ENCODE measurements at places on chromosomes 16 and 17.

DNA sequence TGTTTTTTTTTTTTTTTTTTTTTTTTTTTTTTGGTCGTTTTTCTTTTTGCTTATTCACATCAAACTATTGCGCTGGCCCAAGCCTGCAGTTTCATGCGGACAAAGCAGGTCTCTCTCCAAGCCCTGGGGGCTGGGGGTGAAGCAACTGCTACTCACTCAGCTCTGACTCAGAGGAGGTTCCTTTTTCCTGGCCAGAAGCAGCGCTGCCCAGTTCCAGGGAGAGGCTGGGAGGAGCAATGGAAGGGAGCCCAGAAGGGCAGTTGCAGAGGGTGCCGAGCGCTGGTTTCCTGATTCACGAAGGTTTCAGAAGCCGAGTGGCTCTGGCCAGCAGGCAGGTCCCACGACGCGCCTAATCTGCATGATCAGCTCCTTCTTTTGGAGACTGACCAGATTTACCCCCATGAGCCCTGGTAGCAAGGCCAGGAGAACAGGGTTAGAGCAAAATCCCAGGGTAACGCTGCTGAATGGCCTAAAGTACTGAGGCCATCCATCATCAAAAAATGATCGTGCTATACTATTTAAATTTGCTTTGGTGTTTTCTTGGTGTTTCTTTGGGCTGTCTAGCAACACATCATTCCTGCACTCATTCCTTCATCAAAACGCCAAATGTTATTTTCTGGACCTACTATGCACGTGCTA, 144.7 kb upstream of the SOX9 start:
- DNase-seq: peak; percentile 93

DNA sequence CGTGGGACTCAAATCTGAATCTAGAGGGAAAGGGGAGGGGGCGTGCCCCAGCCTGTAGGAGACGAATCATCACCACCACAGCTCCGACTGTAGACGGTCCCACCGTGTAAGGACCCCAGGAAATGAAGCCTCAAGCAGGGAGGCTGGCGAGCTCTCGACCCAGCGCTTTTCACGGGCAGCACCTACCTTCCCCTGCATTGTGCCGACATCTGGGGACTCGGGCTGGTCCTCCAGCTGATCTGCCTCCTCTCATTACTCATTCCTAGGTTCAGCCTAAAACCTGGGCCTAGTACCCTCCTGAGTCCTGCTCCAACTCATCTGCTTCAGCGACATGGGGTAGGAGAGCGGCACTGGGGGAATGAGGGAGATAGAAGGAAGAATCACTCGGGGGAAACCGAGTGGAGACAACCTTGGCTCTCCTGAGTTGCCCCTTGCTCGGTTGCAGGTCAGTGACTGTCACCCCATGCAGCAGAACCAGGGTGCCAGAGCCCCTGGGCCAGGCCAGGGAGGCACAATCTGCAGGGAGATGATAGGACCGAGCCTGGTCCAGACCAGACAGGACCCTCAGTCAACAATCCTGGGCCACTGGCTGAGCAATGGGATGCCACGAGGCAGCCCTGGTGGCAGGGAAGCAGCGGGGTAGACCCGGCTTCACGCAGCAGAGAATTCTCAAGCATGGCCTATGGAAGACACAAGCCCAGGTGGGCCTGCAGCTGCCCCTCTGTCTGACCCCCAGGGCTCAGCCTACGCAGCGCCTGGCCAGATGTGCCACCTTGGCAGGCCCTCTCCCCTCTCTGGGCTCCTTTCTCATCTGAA, 833 bp upstream of the BCAR1 start:
- peak; percentile 64 for DNase-seq

GRCh38 chr17:33228548-33228947, 64.5 kb downstream of the ASIC2 start:
- no peak for DNase-seq

DNA sequence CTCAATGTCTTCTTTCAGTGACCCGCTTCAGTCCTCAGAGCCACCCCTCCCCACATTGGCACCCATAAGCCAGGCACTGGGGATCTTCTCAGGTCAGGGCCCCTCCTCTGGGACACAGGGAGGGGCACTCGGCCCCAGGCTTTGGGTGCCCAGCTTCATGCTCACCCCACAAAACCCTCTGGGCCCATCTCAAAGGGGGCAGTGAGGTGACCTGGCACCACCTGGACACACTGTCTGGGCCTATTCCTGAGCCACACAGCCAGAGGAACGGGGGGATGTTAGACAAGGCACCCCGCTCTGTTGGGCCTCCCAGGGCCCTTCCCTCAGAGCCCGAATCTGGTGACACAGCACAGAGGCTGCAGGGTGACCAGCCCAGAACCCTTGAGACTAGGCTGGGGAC, 36.1 kb downstream of the TNFRSF13B start:
- DNase-seq: peak; percentile 7

DNA sequence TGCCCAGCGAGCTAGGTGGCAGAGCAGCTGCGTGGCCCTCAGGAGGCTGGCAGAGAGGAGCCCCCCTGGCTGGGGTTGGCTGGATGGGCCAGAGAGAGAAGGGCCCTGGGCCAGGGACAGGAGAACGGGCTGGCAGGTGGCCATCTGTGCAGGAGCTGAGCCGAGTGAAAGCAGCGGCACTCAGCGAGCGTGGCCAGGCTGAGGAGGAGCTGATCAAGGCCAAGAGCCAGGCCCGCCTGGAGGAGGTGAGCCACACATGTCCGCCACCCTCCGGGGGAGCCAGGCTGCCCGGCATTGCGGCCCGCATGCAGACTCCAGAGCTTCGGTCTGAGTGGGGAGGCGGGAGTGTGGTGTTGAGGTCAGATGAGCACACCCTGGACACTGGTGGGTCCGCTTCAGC, 2.1 kb upstream of the RAC3 start:
- no peak for DNase-seq

- no peak for DNase-seq
These were observed 180.1 kb upstream of the SDK2 start for GRCh38 chr17:73824321-73824720.

- no peak for DNase-seq
These were observed 59.2 kb upstream of the TANC2 start for GRCh38 chr17:62906881-62907280.

GRCh38 chr17:46901291-46901690, 21.7 kb upstream of the GOSR2 start:
- DNase-seq: no peak

DNA sequence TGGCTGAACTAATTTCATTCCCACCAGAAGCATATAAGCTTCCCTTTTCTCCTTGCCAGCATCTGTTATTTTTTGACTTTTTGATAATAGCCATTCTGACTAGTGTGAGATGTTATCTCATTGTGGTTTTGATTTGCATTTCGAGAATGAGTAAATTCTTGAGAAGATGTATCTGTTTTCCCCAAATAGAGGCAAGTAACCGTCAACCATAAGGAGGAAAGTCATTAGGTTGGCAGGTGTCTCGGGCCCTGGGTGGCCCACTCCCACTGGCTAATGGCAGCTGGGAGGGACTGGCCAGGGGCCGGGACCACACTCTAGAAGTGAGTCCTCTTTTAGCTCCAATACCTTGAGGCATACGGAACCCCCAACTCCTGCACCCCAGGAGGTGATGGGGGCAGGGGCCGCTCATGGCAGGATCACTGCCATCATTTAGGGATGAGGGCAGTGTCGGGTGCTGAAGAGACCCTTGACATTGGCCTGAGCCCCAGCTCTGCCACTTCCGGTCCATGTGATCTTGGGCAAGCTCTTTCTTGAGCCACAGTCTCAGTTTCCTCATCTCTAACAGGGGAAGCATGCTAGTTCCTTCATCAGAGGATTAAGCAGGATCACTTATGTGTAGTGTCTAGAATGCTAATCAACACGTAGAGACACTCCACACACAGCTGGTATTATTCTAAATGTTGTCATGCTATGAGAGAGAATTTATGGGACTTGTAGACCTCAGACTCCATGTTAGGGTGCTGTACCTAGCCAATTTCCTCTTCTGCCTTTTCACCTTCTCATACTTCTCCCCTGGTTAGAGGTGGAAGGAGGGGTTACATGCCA, 44.3 kb downstream of the RGS9 start:
- DNase-seq: no peak

- no peak for DNase-seq
These were observed 161.5 kb downstream of the FTO start for GRCh38 chr16:53865494-53865863.

- peak; percentile 93 for DNase-seq
These were observed 13.9 kb upstream of the KIFC3 start for GRCh38 chr16:57815987-57816745.

DNA sequence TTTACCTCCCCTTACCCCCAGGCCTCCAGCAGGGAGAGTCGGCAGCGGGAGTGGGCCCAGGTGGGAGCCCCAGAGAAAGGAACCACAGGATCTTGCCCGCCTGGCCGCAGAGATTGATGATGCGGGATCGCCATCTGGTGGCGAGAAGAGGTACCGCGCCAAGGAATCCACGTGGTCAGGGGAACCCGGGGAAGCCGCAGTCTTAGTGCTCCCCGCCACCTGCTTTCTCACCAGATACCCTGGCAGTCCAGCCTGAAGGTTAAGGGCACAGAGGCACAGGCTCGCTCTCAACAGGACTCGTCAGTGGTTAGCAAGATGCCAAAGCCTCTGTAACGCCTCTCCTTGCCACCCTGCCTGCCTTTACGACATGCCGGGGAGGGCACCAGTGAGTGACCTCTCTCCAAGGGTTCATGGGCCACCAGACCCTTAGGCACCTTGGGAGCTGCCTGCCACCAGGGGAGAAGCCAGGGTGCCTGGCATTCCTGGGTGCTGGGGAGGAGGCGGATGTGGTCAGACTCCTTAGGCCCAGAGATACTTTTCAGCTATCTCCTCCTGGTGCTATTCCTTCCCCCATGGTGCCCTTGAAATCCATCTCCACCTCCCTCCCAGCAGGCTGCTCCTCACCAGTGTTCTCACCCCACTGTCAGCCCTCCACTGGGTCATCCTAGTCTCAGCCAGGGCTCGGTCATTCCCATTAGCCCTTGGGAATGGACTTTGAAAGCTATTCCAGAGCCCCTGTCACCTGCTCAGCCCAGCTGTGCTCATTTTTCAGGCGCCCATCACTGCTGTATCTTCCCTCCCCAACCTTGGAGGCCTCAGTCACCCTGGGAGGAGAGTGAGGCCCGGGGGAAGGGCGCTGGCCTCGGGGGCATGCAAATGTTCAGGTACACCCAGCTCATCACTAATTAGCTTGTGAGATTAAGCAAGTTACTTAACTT, 5.5 kb upstream of the RHBDF2 start:
- DNase-seq: peak; percentile 89

DNA sequence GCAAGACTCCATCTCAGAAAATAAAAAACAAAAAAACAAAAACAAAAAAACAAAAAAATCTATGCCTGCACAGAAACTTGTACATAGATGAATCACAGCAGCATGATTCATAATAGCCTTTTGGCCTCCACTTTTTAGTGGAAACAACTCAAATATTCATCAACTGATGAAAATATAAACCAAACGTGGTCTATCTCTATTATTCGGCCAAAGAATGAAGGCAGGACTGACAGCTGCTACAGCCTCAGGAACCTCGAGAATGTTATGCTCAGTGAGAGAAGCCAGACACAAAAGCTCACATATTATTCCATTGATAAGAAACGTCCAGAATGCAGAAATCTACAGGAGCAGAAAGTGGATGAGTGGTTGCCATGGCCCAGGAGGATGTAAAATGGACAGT, 19.8 kb downstream of the PPL start:
- no peak for DNase-seq

GRCh38 chr17:9612006-9612405, 33.3 kb upstream of the USP43 start:
- DNase-seq: no peak

DNA sequence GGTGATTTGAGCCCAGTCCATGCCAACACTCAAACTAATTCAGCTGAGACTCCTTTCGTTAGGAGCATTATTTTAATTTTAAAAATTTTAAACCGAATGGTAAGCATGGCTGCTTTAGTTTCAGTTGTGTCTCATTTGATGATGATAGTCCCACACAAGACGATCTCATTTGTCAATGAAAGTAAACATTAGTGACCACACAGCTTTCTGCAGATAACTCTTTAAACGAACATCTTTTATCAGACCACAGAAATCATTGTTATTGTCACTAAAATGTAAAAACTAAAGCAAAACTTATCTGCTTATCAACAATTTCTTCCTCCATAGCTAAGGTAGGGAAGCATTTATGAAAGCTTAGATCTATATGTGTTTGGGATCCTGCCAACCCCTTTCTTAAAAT, 382.2 kb downstream of the ZFHX3 start:
- no peak for DNase-seq

- DNase-seq: no peak
These were observed 5.7 kb downstream of the WSCD1 start for GRCh38 chr17:6075845-6076244.

DNA sequence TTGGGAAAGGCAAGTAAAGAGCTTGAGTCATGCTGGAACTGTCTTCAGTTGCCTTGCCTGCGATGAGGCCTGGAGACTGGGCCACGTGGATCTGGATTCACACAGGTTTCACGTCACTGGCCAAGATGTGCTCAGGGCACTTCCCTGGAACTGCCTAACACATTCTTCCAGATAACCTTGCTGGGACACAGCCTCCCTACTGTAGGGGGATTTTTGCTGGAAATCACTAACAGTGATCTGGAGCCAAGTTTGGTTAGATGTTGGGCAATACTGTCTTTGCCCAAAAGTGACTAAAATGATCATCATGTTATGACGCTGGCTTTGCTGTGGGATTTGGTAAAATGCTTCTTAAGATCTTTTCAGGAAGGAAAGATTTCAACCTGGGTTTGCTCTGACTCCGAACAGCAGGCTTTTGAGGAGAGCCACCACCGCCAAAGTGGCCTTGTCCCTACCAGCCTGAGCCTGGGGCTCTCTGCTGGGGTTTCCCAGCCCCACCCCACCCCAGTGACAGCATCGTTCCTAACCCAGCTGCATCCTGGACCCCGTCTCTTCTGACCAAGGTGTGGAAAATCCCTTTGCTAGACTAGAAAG, 14.7 kb downstream of the C1QTNF1 start:
- peak; percentile 84 for DNase-seq

GRCh38 chr17:39618956-39619785, 7.6 kb upstream of the PPP1R1B start:
- DNase-seq: no peak

DNA sequence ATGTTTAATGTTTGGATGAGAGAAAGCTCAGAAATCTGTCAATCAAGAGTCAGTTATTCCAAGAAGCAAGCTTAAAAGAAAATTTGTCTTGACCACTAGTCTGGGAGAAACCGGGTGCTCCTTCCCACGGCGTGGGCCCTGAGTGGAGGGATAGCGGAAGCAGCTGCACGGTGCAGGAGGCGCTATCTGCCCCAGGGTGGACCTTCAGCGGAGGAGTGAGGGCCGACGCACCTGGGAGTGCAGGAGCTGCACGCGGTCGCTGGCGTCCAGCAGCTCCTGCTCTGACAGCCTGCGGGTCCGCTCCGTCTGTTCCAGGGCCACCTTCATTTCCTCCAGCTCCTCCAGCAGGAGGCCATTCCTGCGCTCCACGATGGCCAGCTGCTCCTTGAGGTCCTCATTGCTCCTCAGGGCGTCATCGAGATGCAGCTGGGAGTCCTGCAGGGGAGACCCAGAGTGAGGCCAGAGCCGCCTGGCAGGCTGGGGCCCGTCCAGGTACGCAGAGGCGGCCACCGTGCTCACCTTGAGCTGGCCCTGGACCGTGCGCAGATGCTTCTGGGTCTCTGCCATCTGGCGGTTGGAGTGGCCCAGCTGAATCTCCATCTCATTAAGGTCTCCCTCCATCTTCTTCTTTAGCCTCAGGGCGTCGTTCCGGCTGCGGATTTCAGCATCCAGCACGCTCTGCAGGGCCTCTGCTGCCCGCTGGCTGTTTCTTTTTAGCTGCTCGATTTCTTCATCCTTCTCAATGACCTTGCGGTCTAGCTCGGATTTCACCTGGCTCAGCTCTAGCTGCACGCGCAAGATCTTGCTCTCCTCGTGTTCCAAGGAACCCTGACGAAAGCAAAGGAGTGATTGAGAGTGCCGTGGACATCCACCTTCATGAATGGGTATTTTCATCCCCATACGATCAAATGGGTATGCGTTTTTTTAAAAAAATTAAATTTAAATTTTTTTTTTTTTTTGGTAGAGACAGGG, 63.5 kb downstream of the MYH13 start:
- DNase-seq: no peak

All from tibial artery (tissue), 4 donors.